ENCODE measurements at places on chromosomes 11 and 22.

DNA sequence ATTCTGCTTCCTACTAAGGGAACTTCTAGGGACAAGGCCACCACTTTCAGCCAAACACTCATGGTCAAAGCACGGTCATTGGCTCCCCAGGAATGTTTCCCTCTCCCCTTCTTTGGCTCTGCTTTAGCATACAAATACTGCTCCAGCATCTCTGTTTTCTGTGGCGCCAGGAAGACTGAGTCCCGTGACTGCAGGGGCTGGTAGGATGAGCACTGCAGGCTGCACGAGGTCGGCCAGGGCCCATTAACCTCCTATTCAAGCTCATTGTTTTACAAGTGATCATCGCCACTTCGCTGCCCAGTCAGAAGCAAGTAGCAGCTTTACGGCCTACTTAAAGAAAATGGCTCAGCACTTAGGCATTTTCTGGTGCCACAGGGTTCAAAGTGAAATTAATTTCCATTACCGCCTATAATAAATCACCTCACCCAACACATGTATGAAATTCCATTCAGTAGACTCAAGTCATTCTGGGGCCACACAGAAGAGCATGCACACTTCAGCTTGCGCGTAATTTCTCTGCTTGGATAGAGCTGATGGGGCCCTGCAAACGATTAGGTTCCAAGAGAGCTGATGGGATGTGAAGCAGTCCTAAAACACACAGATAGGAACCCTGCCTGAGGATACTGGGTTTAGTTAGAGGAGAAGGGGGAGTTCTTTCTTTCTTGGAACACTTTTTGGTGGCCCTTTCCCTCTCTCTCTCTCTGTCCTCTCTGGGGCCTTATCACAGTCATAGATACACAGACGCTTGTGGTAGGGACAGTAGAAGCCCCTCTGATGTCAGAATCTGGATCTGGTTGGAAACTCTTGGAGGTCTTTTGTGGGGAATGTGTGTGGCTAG lies 173.7 kb downstream of the KIF18A start:
- H3K27me3 ChIP-seq: no peaks in the 10 kb centered on the region
- DNase-seq: no peak
- no peak overlapping the region for H3K27ac ChIP-seq
- no peak overlapping the region for H3K4me3 ChIP-seq
- H3K4me1 ChIP-seq: no peaks in the 10 kb centered on the region
- H3K36me3 ChIP-seq: no peaks in the 10 kb centered on the region

GRCh38 chr11:35933320-35933871 lies 10.5 kb upstream of the LDLRAD3 start:
- H3K27ac ChIP-seq: no peak overlapping the region
- no peak for DNase-seq
- H3K4me1 ChIP-seq: no peaks in the 10 kb centered on the region
- H3K36me3 ChIP-seq: no peaks in the 10 kb centered on the region

DNA sequence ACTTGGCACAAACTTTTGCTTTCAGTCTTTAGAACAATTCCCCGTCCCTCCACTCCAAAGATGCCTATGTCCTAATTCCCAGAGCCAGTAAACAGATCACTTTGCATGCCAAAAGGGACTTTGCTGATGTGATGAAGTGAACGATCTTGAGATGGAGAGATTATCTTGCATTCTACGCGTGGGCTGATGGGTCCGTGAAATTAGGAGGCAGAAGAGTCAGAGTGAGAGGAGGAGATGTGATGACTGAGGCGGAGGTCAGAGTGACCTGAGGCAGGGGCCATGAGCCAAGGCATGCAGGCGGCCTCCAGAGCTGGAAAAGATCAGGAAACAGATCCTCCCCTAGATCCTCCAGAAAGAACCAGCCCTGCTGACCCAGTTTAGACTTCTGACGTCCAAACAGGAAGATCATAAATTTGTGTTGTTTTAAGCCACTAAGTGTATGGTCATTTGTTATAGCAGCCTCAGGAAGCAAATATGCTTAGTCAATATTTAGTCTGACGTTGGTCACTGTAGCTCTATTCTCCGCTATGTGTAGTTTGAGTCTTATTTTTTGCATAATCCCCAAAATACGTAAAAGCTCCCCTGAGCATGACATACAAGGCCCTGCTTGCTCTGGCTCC lies 76.0 kb upstream of the TIMP3 start:
- no peak overlapping the region for H3K4me3 ChIP-seq
- DNase-seq: no peak
- H3K27me3 ChIP-seq: no peaks in the 10 kb centered on the region

DNA sequence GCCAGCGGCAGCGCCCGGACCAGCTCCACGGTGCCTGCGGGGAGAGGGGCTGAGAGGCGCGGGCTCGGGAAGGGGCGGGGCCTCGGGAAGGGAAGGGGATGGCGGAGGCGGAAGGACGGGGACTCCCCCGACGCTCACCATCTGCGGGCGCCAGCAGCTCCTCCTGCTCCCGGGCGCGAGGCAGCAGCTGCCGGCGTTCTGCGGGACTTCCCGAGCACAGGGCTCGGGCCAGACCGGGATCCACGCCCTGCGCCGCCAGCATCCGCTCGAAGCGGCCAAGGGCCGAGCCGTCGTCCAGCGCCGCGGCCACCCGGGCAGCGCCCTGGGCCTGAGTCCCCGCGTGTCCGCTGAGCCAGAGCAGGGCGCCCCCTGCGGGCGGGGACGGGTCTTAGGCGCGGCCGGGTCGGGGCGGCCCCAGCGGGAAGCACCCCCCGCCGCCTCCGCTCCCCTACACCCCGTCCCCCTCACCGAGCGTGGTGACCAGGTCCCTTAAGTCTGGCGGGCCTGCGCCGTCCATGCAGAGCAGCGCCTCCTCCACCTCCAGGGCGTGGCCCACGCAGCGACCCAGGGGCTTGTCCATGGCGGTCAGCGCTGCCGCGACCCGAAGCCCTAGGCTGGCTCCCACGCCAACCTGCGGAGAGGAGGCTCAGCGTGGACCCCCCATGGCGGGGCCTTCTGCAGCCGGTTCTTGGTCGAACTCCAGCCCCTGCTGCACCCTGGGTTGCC lies 873 bp upstream of the SCO2 start:
- H3K36me3 ChIP-seq: peaks cover 29% of the 10 kb centered on the region
- peak overlapping the region; percentile 85 for H3K27ac ChIP-seq
- H3K4me1 ChIP-seq: peaks cover 28% of the 10 kb centered on the region
- H3K27me3 ChIP-seq: peaks cover 3% of the 10 kb centered on the region
- no peak for DNase-seq

Data from ascending aorta (tissue), 2 donors.